ENCODE measurements at places on chromosomes 11 and 22. TPM values are rescaled to one million over a fixed set of nuclear protein-coding genes. Genes with fewer than 3 reads are reported as not detected.
A peak's percentile ranks its signal among the peaks of the same experiment; 100 is the strongest.

GRCh38 chr11:66048547-66049323 lies at the start of gene GAL3ST3:
Gene GAL3ST3, minus strand, starts transcription at chr11:66049161. Its CDS starts 3,746 bp downstream, at chr11:66045415.
- no peak for DNase-seq

DNA sequence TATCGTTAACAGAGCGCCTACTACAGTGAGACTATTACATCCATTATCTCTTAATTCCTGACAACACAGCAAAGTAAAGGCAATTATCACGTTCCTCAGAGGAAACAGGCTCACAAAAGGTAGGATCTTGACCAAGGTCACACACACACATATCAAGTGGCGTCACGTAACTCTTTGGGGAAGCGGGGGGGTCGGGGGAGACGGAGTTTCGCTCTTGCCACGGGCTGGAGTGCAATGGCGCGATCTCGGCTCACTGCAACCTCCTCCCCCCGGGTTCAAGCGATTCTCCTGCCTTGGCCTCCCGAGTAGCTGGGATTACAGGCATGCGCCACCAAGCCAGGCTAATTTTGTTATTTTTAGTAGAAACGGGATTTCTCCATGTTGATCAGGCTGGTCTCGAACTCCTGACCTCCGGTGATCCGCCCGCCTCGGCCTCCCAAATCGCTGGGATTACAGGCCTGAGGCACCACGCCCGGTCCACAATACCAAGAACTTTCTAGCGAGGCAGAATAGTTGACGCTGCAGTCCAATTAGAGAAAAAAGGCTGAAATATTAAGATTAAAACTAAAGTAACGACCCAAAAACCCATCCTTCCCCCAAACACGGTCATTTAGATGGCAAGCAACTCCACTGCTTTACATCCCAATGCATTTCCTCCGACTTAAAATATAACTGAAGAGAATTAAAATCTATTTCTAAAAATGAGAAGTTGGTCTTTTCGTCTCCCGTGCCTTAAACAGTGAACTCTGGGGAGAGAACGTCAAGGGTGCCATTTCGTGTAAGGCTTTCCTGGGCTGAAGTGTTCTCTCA lies 1.2 kb downstream of the DDX17 start:
- peak; percentile 76 for DNase-seq

DNA sequence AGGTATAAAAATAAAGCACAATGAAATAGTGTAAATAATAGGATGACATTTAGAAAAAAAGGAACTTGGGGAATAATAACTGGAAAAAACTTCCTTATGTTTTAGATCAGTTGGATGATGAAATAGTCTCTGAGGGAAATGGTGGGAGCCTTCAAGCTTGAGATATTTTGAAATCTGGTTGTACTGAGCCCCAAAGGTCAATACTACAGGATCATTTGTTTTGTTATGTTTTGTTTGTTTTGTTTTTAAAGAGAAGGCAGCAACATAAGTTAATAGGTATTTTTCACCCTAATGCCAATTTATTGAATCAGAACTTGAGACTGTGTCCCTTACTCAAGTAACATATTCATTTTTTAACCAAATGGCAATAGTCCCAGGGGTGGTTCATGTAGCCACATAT lies 393.1 kb downstream of the ETS1 start:
- no peak for DNase-seq

GRCh38 chr22:20549232-20549841 lies 41.9 kb downstream of the MED15 start:
- peak; percentile 69 for DNase-seq

- DNase-seq: no peak
Measured at GRCh38 chr11:73223998-73224730, 6.1 kb downstream of the P2RY2 start.

- no peak for DNase-seq
Measured at GRCh38 chr11:21364866-21365624, 695.7 kb downstream of the NELL1 start.

DNA sequence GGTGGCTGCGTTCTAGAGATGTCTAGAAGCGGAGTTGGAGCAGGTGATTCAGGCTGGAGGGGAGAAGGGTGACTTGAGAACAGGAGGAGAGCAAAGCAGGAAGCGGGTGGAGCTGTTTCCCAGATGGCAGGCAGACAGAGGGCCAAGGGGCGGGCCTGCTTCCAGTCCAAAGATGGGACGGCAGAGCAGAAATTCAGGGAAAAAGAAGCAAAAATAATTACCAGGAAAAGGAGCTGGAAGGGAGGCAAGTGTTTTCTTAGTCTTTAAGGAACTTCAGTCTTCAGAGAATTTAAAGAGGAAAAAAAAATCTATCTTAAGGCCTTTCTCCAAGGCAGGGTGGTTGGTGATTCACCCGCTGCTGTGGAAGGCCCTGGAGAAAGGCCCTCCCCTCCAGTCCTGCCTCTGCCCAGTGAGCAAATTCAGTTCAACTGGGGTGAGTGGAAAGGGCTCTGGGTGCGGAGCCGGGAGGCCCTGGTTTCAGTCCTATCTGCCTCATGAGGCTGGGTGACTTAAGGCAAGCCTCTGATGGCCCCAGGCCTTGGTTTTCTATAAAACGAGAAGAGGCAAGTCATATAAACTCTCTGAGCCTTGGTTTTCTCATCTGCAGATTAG lies 4.5 kb upstream of the CREB3L1 start:
- DNase-seq: no peak

- peak; percentile 87 for DNase-seq
Measured at GRCh38 chr11:57480409-57481137, 20.2 kb downstream of the RTN4RL2 start.

GRCh38 chr22:36252754-36253522 lies at the start of gene APOL1:
Gene APOL1, plus strand, starts transcription at chr22:36253133. Its CDS starts 1,823 bp downstream, at chr22:36254956.
- DNase-seq: peak; percentile 71

DNA sequence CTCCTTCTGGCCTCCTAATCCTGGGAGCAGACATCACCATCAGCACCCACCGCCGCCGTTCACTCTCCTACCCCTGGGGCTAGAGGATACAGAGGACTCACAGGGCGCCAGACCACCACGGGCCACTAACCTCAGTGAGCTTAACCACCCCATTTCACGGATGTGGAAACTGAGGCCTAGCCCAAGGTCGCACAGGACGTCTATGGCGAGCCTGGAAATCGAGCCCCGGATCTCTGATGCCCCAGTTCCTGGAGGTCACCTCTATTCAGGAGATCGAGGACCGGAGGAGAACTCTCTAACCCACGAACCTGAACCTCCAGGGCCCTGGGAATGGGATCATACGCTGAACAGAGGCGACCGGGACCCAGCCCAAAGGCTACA lies 349 bp downstream of the TIMM10 start:
- no peak for DNase-seq

- DNase-seq: no peak
Measured at GRCh38 chr22:19704355-19705015, 9.8 kb upstream of the SEPTIN5 start.

GRCh38 chr22:48837341-48837935 lies 990.2 kb downstream of the BRD1 start:
- no peak for DNase-seq

GRCh38 chr11:44530413-44531115 lies 34.9 kb upstream of the CD82 start:
- DNase-seq: peak; percentile 52

DNA sequence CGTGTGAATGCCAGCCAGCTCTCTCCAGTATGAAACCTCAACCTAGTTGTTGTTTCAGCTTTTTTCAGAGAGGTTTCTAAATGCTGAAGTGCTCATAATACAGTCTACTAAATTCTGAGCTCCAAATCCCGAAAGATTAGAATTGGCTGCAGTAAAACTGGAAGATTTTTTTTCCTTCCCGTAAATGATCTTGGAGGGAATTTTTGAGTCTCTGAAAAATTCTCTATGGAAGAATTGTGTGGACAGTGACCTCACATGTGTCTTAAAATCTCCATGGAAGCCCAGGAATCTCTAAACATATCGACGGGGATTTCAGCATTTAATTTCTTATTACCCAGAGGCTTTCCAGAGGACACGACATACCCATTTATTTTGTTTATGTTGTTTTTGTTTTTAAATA lies 1499.2 kb downstream of the LRRC4C start:
- no peak for DNase-seq

- no peak for DNase-seq
Measured at GRCh38 chr11:71473793-71474080, 20.7 kb downstream of the NADSYN1 start.

DNA sequence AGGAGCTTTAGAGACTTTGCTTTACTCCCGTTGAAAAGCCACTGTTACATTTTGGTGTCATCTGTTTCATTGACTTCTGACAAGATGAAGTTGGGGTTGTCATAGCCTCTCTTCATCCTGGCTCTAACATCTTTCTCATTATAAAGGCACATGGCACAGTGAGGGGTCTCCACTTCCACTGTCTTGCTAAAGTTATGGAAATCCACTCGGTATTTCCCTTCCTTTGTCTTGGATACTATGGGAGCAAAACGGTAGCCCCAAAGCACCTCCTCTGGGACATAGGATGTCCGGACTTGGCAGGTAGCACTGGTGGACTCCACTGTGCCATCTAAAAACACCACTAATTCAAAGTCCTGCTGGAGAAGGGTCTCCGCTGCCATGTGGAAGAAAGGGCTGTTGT lies 28.0 kb downstream of the KCNJ1 start:
- no peak for DNase-seq

GRCh38 chr22:38569181-38569971 lies 607 bp downstream of the DMC1 start:
- DNase-seq: no peak

DNA sequence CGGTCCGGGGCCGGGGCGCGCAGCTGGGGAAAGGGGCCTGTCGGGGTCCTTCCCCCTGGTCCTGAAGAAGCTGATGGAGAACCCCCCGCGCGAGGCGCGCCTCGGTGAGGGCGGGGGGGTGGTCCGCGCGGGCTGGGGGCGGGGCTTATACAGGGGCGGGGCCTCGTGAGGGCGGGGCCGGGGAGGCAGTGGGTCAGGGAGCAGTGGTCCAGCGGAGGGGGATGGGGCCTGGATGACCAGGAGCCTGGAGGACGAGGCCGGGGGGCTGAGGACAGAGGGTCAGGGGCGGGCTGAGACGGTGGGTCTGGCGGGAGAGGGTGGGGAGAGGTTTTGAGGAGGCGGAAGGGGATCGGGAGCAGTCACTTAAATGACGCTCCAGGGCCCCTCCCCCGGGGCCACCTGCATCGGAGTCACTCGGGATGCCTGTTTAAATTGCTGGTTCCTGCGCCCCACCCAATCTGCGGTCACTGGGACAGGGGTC lies 396 bp downstream of the TEF start:
- peak; percentile 67 for DNase-seq

DNA sequence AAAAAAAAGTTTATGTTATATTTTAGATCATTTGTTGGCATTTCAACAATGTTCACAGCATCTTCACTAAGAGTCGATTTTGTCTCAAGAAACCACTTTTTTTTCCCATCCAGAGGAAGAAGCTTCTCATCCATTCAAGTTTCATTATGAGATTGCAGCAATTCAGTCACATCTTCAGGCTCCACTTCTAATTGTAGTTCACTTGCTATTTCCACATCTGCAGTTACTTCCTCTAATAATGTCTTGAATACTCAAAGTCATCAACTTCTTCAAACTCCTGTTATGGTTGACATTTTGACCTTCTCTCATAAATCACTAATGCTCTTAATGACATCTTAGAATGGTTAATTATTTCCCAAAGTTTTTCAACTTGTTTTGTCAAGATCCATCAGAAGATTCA lies 61.3 kb upstream of the CHORDC1 start:
- no peak for DNase-seq

GRCh38 chr11:45646275-45646927 lies 19.0 kb downstream of the CHST1 start:
- no peak for DNase-seq

DNA sequence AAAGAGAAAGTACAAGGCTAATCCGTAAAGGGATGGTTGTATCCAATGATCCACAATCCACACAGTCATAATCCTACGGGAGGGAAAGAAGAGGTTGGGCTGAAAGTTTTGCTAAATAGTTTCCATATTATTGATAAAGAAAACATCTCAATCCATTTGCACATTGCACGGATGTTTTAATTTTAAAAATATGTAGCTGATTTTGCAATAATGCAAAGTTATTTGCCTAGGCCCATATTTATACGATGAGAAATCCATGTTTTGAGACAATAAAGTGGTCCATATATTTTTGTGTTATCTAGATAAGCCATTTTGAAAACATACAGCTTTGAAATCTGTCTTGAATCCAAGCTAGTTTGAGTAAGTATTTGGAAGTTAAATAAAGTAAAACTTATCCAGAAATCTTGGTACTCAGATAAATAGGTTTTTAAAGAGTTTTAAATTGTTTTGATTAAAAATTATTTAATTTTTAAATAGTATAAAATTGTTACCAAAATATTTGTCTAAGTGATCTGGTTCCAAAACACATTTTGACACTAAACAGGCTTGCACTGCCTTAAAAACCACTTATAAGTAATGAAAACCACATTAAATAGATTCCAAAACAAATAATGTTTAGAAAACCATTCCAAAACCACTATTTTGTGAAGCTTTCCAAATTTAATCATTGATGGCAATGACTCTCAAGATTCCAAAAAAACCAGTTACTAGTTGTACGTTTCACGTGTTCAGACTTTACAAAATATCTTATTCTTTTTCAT lies 38.2 kb upstream of the PAMR1 start:
- no peak for DNase-seq

DNA sequence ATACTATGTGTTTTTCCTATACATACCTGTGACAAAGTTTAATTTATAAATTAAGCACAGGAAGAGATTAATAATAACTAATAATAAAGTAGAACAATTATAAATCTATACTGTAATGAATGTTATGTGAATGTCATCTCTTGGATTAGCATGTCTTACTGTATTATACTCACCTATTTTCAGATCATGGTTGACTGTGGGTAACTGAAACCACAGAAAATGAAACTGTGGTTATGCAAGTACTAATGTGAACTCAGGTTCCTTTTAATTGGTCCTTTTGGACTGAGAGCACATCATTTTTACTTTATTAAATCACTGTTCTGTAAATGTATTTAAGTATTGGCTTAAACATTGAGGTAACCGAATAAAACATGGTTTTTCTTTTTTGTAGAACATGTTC lies 108.8 kb downstream of the PPP6R3 start:
- DNase-seq: no peak

GRCh38 chr11:65215441-65216076 lies 33.8 kb downstream of the CAPN1 start:
- peak; percentile 65 for DNase-seq

GRCh38 chr11:80061056-80061455 lies 620.2 kb upstream of the TENM4 start:
- DNase-seq: no peak

DNA sequence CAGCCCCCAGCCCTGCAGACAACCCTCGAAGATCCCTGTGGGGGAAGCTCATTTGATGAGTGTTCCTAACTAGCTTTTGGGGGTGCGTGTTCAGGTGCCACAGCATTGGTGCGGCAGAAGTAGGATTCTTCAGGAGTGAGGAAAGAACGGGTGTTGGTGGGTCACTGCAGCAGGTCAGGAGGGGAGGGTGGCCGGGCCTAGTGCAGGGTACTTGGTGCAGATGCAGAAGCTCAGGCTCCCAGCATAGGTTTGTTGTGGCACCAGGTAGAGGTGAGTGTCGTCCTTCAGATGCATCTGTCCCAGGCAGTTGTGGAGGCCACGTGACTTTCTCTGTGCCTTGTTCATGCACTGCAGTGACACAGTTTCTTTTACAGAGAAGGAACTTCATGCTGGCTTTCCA lies 15.1 kb upstream of the ADORA2A start:
- DNase-seq: no peak

SLC17A6 gene
- not detected for total RNA-seq

CXCR5 gene
- 28.3 TPM for total RNA-seq

BBOX1 gene
- not detected for total RNA-seq

CCDC85B gene
- 40.0 TPM for total RNA-seq

XRRA1 gene
- 13.0 TPM for total RNA-seq

CD44 gene
- 440 TPM for total RNA-seq

SLC43A3 gene
- total RNA-seq: 186 TPM

CHRDL2 gene
- not detected for total RNA-seq

SLC25A18 gene
- not detected for total RNA-seq

Data from activated CD4-positive, alpha-beta memory T cell treated with anti-CD3 and anti-CD28 coated beads for 36 hours (primary cell).